ENCODE measurements at places on chromosomes 16 and 17.
A peak's percentile ranks its signal among the peaks of the same experiment; 100 is the strongest.

- DNase-seq, result no peak
These were observed 41.4 kb downstream of the KSR1 start for GRCh38 chr17:27497696-27498095.

DNA sequence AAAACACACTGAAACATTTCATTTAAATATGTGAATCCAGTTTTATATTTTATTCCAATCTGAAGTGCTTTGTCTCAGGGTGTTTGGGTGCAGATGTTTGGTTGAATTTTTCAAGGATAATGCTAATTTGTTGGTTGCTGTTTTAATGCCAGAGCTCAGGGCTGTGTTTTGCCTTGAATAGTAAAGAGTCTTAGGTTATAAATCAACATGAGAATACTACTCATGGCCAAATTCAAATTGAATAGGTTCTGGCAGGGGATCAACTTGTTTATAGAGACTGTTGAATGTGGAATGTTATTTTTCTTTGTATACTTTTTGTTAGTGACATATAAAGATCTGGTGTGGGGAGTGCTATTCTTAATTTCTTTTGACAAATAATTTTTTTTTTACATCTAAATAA, 18.8 kb downstream of the TOM1L1 start:
- DNase-seq, result no peak

- peak; percentile 82 for DNase-seq
These were observed 4.0 kb upstream of the WNT3 start for GRCh38 chr17:46822388-46822921.

DNA sequence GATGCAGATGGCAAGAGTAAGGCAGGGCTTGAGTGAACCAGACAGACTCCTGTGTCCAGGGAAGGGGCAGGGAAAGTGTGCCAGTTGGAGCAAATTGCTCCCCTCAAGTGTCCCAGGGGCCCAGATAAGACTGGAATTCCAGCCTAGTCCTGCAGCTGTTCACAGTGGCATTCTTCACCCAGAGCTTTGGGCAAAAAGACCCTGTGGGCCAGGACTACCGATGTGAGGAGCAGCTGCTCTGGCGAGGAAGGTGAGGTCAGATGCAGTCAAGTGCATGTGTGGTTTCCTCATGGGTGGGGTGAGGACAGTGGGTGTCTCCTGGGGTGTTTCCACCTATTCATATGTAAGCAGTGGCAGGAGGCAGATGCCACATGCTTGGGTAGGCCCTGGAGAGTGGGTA, 14.3 kb downstream of the NEUROD2 start:
- no peak for DNase-seq

DNA sequence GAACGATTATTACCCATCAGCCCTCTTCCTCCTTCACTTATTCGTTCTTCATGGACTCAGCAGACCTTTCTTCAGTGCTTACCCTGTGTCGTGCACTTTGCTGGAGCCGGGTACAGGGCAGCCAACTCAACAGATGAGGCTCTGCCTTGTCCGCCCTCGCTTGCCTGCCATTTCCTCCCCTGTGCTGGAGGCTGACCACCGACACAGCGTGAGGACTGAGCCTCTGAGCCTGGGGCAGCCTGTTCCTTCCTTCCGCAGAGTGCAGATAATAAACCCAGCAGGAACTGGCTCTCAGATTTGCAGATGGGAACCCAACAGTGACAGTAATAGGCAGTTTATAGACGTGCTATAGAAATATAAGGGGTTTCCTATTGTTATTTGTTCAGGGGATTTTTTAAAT, 7.0 kb upstream of the SLC39A11 start:
- DNase-seq, result no peak

- DNase-seq, result no peak
These were observed 26.9 kb upstream of the LGALS9 start for GRCh38 chr17:27603880-27604794.

GRCh38 chr17:43974382-43975266, 20.9 kb upstream of the PYY start:
- no peak for DNase-seq

DNA sequence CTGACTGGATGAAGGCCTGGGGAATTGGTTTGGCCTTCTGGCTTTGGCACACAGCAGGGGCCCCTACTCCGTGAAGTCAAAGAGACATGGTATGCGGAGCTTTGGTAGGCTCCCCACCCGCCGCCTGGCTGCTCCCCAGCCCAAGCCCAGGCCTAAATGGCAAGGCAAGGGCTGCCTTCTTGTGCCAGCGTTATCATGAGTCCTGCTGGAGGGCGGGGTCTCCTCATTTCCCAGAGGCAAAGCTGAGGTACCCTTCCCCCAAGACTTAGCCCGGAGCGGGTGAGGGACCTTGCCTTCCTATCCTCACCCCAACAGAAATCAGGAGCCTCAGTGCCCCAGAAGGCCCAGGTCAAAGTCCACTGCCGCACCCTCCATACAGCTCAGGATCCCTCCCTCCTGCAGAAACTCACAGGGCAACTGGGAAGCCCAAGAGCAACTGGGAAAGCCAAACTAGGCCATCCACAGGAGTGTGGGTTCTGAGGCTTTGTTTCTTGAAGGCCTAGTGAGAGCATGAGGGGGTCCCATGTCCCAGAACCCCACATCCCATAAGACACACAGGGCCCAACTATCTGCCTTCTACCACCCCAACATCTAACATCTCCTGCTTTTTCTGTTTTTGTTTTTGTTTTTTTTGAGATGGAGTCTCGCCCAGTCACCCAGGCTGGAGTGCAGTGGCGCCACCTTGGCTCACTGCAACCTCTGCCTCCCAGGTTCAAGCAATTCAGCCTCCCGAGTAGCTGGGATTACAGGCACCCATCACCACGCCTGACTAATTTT, 9.3 kb downstream of the PGAP3 start:
- DNase-seq, result no peak

- no peak for DNase-seq
These were observed 158.8 kb downstream of the AATF start for GRCh38 chr17:37107406-37108083.

DNA sequence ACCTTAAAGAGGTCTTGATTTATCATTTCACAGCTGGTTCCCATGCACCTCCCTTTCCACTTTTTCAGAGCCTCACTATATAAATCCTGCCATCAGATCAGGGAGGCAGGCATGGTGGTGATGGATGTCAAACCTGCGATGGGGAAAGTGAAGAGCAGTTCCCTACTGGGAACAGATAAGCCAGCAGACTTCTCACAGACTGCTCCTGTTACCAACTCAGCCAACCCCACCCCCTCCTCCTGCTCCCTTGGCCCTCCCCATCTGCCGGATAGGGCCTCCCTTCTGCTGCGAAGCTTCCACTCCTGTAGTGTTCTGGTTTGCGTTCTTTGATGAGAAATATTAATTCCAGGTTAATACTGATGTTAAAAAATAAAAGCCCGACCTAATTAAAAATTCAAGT, 232.1 kb downstream of the STX8 start:
- DNase-seq, result peak; percentile 76

GRCh38 chr16:25494292-25494691, 197.5 kb upstream of the HS3ST4 start:
- no peak for DNase-seq

DNA sequence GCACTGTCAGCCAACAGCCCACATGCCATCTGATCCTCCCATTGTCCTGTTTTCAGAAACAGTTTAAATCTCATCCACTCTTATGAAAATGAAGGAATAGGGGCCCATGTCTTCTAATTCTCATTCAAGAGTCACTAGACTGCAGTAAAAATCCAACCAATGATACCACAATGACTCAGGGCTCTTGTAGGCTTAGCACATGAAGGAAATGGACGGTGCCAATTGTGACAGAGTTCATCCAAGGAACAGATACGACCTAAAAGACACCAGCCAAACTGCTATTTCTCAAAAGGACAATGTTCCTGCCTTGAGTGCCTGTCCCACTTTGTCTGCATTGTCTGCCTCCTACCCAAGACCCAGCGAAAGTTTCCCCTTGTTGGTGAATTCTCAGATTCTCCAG, 204.8 kb upstream of the COX10 start:
- no peak for DNase-seq

GRCh38 chr17:7849751-7850504, 4.9 kb upstream of the TMEM88 start:
- no peak for DNase-seq

GRCh38 chr16:81861915-81862314, 82.8 kb downstream of the PLCG2 start:
- no peak for DNase-seq

DNA sequence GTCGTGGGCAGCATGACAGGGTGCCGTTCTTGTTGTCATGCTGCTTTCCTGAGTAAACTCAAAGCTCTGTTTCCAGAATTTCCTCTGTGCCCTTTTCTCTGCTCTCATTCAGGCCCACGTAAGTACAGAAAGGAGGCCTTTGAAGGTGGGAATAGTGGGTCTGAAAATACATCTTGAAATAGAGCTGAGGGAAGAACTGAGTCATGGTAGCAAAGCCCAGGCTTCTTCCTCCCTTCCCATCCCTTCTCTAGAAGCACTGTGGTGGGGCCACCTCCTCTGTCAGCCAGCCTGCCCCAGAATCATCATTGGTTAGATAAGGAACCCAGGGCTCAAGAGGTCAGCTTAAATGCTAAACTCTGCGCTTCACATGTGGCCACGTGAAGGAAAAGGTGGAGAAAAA, 9.4 kb downstream of the CTRL start:
- DNase-seq, result no peak

- no peak for DNase-seq
These were observed 64.7 kb downstream of the ZFHX3 start for GRCh38 chr16:72983241-72983640.

DNA sequence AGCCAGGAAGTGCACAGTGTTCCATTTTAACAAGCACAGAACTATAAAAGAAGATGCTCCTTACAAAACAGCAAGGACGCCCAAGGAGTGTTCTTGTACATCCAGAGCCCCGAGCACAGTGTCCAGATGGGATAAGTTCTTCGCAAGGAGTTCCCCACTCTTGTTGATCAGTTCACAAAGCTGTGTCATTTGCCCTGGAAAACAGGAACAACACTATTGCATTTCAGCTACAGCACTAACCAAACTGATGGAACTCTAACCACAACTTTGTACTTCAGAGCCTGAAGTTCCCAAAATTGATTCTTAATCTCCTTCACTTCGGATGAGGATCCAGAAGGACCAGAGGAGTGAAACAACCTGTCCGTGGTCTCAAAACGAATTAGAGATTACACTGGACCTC, 5.1 kb downstream of the COPS3 start:
- no peak for DNase-seq

DNA sequence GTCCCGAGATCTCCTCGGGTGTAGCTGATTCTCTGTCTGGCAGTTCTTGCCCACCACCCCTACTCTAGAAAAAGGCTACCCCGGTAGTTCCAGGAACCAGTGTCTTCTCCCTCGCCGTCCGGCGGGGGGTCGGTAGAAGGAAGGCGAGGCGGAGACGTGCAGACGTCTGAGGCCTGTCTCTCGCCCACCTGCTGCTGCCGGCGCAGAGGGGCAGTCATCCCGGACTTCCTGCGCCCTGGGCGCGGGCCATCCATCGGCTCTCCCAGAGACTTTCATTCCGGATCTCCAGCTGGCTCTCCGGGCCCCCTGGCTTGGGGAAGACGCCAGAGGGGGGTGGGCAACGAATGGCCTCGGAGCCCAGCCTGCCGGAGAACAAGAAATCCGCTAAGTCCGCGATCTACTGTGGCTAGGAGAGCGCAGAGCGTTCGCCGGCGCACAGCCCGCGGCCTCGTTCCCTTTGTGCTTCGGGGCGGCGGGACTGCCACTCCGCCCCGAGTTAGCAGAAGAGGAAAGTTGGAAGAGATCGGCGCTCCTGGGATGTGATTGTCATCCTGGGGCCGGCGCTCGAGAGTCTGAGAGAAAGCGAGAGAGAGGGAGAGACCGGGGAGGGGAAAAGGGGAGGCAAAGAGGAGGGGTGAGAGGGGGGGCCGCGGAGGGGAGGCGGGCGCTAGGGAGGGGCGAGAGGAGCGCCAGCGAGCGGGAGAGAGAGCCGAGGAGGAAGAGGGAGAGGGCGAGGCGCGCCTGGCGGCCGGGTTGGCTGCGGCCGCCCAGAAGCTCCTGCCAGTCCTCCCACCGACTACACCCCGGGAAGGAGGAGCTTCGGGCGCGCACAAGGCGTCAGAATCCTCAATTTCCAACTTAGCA, at the start of gene IRX5:
Gene IRX5, plus strand, starts transcription at position 861 of the 864 bp plus-strand sequence. CDS start 334 bp downstream, outside the sequence.
- peak; percentile 92 for DNase-seq

DNA sequence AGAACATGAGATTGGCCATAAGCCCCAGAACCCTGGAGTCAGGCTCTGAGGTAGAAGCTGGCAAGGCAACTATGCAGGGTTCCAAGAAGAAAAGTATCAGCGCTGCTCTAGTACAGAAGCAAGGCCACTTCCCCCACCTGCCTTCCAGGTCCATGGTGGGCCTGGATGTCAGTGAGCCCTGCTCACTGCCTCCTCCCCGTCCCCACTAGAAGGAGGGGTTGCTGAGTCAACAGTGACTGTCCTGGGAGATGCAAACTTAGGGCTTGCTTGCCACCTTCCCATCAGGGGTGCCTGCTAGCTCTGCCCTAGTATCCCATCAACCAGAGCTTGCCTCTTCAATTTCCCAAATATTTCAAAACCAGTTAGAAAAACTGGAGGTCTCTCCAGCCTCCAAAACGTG, 29.6 kb upstream of the SREBF1 start:
- no peak for DNase-seq

DNA sequence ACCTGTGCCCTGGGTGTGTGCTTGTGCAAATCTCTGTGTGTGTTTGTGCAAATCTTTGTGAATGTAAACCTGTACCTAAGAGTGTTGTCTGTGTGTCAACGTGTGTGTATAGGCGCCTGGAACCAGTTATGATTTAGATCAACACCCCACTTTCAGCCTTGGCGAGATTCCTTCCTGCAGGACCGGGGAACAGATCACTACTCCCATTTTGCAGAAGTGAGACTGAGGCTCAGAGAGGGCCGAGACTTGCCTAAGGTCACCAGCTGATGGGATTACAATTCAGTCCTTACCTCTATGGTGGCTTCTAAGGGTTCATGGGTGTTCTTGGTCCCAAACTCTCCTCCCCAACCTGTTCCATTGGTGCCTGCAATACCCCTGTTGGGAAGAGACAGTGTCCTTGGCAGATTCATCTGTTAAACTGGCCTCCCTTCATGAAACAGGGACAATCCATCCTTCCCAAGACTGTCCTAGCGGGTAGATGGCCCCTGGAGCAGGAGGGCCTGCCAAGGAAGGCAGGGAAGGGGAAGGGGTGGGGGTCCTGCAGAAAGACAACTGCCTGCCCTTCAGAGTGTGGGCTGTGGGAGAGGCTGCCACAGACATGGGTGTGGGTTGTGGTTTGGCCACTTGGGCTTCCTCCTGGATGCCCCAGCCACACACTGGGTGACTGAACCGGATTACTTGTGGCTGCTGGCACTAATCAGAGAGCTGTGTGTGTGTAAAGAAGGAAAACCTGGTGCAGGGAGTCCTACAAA, 6.9 kb upstream of the MAPK7 start:
- DNase-seq, result no peak

- no peak for DNase-seq
These were observed 19.9 kb upstream of the WDR45B start for GRCh38 chr17:82668024-82668630.

- DNase-seq, result peak; percentile 95
These were observed at the start of gene CDK5R1 for GRCh38 chr17:32486701-32487472. TSS of gene CDK5R1 (plus strand) at chr17:32486993. CDS start at chr17:32487621, 628 bp downstream.

DNA sequence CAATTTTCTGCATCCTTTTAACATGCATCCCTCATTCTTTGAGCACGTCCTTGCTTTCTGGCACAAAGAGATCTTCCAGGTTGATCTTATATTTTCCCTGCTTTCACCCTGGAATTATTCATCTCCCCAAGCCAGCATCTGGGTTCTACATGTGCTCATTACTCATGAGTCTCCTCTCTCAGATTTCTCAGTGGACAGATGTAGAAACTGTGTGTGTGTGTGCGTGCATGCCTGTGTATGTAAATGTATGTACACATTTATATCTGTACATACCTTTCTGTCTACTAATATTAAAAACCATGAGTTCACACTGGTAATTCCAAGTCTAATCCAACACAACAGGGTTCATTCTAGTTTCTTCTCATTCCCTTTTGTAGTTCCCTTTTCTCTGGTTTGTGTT, 41.9 kb upstream of the NSRP1 start:
- DNase-seq, result no peak

GRCh38 chr17:66143657-66144282, 48.2 kb downstream of the CEP112 start:
- DNase-seq, result no peak

Measured in H7 (cell line).